AG10803 (cell line): ENCODE measurements at places on chromosomes 6 and 20.

- DNase-seq, result no peak
Observed at GRCh38 chr6:128314190-128314589, 206.2 kb downstream of the PTPRK start.

- DNase-seq, result no peak
Observed at GRCh38 chr6:132736239-132736638, 21.5 kb downstream of the VNN2 start.

GRCh38 chr6:93749191-93749590 is 329.8 kb upstream of the EPHA7 start:
- no peak for DNase-seq

DNA sequence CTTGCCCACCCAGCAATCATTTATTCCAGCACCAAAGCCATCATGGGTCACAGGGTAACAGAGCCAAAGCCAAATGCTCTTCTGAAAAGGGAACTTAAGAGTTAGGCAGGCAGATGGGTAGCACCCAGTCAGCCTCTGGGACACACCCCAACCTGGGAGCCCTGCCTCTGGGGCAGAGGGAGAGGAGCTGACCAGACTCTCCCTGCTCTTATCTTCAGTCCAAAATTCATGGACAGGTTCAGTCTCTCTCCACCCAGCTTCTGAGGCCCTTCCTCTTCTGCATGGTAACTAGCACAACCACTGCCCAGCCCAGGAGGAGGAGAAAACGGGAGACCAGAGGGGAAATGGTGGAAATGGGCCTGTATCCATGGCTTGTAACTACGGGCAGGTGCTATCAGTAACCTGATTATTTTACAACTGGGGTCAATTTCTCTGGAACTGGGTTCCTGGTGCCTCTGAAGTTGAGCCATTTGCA is 105.4 kb downstream of the NOL4L start:
- DNase-seq, result no peak

DNA sequence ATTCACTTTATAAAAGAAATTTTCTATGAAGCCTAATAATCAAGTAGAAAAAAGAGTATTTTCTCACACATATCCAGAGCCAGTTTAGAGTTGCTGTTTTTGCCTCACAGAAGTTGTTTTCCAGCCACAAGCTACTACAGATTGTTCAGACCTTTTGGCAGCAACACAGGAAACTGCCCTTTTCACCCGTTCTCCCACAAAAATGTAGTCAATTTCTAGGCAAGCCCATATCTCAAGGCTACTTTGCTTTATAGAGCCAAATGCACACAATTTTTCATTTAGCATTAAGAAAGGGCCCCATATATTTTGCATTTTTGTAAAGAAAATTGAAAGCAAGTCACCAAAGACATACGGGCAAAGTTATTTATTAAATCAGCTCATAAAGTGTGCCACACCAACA is 49.5 kb downstream of the EPB41L2 start:
- peak; percentile 94 for DNase-seq

DNA sequence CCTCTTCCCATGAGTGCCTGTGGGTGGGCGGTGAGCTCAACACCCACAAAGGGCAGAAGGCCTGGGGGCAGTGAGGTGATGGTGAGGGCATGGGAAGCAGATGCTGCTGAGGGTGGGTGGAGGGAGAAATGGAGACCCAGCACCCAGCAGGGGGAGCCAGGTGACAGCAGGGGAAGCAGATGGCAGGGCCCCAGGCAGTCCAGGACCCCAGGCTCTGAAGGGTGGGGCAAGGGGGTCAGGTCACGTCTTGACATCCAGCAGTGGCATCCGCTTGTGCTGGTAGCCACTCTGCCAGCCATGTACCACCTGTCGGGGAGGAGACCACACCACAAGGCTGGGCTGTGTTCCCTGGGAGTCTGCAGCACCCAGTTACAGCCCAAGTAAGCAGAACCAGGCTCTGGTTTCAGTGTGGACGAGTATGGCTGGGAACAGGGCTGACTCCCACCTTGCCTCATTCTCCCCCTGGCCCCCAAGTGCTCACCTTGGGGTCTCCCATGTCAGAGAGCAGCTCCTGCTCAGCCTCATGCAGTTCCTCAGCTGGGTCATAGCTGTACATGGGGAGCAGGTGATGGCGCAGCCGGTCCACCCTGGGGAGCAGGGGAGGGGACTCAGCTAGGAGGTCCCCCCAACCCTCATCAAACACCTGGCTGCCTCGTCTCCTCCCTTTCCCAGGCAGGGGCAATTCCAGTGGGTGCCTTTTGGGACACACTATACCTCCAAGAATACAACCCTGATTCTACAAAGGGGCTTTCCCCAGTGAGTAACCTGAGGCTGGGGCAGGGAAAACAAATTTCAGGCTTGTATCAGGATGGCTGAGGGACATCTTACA is 2.0 kb downstream of the SMIM29 start:
- DNase-seq, result no peak

DNA sequence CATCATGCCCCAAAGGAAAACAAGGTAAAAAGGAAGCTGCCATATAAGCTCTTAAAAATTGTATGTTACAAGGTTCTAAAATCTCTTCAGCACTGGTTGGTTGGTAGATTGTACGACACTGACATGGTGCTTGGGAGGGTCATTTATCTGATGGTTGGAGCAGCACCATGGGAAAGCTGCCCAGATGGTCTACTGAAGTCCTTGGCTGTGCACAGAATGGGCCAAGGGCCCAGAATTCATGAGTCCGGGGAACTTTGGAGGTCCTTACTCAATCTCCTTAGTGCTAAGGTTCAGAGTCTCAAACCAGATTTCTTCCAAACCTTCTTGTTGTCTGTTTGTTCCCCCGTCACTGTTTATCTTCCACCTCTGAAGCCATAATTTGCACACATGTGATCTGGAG is 314.4 kb downstream of the ESR1 start:
- no peak for DNase-seq

DNA sequence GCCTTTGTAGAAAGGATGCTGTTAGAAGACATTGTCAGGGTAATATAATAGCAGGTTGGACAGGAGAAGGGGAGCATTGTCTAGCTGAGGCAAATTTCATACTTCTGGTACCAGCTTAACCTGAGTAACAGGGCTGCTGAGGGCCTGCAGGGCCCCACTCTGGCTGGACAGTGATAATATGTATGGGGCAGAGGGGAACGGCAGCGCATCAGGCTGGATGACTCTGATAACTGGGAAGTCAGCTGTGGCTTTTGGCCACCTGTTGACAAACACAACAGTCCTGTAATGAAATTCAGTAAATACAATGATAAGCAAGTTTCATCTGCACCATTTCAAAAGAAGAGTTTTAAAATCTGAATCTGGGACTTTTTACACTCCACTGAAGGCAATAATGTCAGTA is 259.9 kb upstream of the CNR1 start:
- no peak for DNase-seq

DNA sequence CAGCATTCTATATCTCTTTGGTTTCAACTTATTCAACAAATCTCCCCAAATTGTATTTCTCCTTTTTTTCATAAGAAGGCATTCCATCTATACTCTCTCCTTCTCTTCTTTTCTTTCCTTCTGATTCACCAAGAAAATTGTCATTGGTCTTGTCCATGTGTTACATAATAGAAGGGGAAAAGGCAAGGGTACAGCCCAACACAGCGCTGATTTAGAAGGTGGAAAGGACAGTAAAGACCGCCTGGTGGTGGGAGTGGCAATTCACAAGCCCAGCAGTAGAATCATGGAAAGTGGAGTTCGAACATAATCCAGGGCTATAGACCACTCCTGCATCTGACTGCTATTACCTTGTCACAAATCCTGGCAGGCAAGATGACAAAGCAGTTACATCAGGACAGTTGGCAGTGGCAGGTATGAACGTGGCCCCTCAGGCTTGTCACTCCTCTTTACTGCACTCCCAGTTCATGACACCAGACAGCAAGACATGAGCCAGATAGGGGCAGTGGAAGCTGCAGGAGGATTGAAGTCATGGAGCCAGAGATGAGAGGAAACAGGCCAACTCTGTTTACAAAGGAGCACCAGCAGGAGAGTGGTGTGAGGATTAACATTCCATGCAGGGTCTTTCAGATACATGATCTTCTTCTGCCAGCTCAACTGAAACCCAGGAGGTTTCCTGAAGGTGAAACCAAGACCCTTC is 2.1 kb upstream of the TNFAIP3 start:
- no peak for DNase-seq

GRCh38 chr6:24981386-24981760 is 45.6 kb upstream of the RIPOR2 start:
- DNase-seq, result no peak

GRCh38 chr6:105384004-105384403 is 18.9 kb downstream of the PREP start:
- no peak for DNase-seq

DNA sequence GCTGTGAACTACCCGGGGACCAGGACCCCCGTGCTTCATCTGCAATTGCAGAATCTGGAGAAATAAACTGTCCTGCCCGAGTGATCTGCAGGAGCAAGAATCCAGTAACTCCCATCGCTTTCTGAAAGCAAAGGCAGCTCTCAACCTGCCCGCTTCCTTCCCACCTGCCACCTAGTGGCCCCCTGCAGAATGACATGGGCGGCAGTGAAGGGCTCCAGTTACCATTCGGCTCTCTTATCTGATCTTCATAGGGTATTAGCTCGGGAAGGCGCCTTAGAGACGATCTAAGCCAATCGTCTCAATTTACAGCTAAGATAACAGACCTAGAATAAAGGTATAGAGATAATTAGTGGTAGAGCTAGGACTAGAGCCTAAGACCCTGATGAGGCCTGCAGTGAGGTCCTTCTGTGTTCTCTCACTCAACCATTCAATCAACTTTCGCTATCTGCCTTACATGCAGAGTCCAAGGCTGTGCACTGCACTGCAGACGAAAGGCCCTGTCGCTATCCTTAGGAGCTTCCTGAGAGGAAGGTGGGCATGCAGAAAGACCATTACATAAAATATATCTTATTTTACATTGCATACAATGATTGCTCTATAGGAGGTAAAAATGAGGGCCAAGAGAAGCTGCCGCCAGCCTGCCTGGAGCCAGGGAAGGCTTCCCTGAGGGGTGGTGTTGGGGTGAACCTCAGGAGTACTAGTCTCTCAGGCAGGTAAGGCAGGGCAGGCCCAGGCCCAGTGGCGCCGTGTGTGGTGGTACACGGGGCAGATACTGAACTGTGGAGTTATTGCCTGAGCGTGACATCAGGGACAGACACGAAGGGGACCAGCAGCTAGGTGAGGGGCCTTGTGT is 7.1 kb upstream of the PSMG4 start:
- DNase-seq, result peak; percentile 75

DNA sequence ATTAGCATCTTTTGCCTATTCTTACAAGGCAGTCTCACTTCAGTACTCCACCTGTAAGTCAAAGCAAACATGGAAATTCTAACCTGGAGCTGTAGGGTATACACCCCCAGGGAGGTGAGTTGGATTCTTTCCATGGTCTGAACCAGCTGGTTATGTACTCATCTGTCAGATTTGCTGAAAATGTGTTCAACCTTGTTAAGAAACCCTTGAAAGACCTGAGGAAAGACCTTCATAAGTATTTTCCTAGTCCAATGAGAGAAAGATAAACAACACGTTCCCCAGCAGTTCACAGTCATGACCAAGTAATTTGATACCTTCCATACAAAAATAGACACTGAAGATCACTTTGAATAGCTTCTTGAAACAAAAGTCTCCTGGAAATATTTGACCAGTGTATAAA is 42.5 kb downstream of the ID4 start:
- DNase-seq, result no peak

DNA sequence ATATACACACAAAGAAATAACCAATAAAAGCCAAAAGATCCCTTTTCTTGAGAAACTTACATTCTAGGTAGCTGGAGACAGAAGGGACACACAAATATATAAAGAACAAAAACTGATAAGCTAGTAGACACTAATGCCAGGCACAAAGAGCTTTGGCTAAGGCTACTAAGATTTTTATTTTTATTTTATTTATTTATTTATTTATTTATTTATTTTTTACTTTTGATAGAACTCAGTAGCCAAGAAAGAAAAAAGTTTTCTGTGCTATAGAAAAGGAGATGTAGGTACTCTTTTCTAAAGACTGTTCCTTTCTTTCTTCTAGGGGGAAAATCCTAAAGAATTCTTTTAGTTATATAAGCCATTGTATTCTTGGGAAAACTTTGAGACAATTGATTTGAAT is 34.1 kb downstream of the THEMIS start:
- DNase-seq, result no peak

DNA sequence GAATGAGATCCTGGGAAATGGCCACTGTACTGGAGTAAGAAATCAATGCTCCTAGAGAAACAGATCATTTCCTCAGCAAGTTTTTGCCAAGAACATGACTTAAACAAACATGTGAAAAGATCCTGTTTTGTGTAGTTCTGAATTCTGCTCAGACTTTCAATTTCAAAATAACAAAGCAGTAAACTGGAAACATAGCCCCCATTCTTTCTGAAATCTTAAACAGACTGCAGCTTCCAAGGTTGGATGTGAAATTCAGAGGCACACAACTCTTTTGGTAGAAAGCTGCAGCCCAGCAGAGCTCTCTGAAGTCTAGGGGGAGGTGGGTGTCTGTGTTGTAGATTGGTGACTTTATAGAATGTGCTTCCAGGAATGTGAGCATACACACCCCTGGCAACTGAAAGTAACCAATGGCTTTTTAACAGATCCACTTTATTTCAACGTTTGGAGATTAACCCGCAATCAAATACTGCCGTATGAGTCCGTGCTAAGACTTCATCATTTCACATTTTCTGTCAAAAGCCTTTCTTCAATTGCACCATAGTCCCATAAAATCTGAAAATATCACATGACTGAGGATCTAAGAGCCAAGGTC is 86.4 kb downstream of the ATXN1 start:
- DNase-seq, result peak; percentile 73

DNA sequence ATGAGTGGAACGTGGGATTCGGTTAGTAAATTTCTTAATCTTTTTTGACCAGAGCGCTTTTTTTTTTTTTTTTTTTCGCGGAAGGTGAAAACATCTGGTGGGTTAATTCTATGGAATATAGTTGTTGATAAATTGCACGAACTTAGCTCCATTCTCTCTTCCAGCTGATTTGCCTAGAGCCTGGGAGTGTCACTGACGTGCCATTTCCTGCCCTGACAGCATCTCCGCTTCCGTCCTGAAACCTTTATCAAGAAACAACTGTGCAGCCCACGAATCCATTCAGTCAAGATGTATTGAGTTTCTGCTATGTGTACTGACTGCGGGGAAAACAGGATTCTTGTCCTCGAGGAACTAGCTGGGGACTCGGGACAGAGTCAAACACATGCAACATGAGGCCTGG is 59.5 kb upstream of the TGM3 start:
- no peak for DNase-seq
